ENCODE measurements at places on chromosomes 1 and 21. TPM values are rescaled to one million over a fixed set of nuclear protein-coding genes. Genes with fewer than 3 reads are reported as not detected.

OR10Z1 gene
- not detected for total RNA-seq

SPRR5 gene
- not detected for total RNA-seq

CD2 gene
- not detected for total RNA-seq

MIXL1 gene
- not detected for total RNA-seq

VANGL2 gene
- total RNA-seq: 1.9 TPM

DNA sequence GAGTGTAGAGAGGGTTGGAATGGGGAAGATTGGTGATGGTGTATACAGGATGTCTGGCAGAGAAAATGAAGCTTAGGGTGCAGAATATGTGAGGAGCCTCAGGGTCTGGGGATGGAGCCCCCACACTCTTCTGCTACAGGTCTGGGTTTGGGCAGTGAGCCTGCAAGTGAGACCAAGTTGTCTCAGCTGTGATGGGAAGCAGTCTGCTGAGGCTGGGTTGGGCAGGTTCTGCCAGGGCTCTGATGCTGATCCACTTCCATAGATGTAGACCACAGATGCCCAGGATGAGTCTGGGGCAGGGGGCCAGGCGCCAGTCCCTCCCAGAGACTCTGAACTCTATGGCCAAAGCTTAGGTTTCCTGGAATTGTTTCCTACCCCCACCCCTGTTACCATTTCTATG lies 516.9 kb downstream of the PTPRU start:
- DNase-seq: no peak

DNA sequence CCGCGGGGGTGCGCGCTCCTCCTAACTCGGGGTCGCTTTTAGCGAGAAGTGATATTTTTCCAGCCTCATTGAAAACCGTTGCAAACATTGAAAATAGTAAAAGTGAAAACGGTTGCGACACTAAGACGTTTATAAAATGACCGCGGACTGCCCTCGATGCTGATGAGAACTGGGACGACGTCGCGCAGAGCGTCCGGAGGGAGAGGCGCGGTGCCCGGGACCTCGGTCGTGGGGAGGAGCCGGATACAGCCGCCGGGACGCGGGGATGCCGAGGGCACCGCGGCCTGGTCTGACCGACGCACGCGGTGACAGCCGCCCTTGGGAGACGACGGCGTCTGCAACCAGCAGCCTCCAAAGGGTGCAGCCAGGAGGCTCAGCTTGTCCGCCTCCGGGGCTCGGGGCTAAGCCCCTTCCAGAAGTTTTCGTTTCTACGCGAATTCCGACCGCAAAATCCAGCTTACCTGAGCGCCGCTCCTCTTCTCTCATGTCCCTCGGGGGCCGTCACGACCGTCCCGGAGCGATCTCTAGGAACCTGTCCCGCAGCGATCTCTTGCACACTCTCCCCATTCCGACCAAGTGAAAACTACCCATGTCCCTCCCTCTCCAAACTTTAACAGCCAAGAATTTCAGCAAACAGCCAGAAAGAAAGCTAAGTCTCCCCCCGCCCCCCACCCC lies 144.4 kb upstream of the ETS2 start:
- peak; percentile 71 for DNase-seq

GRCh38 chr1:111729946-111730681 lies 9.1 kb downstream of the INKA2 start:
- no peak for DNase-seq

GRCh38 chr1:111290630-111291029 lies at the start of gene CHIA:
Gene CHIA (plus strand): TSS chr1:111290851. CDS start chr1:111310468, 19,617 bp downstream.
- DNase-seq: peak; percentile 70

DNA sequence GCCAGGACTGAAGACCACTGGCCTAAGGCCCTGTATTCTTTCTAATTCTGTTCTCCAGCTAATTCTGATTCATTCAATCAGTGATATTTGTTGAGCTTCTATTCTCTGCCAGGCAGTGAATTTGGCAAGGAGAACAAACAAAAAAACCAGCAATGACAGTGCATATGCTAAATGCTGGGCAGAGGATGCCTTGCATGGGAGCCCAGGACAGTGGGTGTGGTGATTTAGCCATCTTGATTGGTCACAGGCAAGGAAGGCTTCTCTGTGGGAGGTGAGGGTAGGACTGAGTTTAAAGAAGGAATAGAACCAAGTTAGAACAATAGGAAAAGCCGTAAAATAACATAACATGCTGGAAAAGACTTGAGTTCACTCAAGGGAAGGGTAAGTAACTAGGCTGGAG lies 9.2 kb upstream of the CPT2 start:
- DNase-seq: no peak

DNA sequence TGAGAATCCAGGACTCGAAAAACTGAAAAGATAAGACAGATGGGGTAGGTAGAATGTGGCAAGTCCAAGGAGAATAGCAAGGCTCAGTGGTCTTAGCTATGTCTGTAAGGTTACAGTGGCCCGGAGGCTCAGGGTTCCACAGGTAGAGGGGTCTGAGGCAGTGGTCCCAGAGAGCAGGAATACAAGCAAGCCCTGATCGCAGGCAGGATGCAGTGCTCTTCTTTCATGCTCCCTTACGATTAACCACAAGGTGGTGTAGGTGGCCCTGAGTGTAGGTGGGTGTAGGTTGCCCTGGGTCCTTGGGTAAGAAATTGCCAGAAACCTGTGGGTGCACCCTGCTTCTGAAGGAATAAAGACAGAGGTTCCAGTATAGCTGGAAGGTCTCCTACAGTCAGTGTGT lies 99.1 kb upstream of the RAB3GAP2 start:
- DNase-seq: no peak

- DNase-seq: peak; percentile 99
Measured at GRCh38 chr1:37692078-37692833, at the start of gene CDCA8. Gene CDCA8 (plus strand): TSS chr1:37692516. CDS start chr1:37692691, 175 bp downstream.

- DNase-seq: no peak
Measured at GRCh38 chr1:43664369-43664768, 14.4 kb downstream of the KDM4A start.

DNA sequence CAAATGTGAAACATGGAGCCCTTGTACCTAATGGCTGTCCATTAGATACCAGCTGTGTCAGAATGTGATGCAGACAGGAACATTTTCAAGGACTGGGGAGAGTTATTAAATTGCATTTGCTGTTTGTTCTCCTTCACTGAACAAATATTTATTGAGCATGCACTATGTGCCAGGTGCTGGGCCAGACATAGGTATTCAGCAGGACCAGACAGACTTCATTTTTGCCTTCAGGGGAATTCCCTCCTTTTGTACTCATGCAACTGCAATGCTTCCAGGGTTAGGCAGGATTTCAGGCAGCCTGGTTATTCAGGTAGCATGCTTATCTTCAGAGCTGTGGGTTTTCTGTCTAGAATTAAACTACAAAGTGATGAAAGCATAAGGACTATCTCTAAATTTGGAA lies 64.2 kb upstream of the SMYD2 start:
- DNase-seq: no peak

DNA sequence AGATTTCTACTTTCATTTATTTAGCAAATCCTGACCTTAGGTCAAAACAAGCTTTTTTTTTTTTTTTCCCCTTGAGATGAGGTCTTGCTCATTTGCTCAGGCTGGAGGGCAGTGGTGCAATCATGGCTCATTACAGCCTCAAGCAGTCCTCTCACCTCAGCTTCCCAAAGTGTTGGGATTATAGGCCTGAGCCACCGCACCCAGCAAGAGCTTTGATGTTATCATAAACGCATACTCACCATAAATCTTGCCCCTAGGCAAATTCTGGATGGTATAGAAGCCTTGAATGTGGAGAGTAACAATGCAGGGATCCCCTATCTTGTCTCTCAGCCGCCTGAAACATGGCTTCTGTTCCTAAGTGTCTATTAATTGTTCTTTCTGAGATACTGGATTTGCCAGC lies 24.8 kb upstream of the CLDN8 start:
- DNase-seq: no peak

GRCh38 chr1:61447968-61448430 lies 276.9 kb downstream of the TM2D1 start:
- DNase-seq: no peak

DNA sequence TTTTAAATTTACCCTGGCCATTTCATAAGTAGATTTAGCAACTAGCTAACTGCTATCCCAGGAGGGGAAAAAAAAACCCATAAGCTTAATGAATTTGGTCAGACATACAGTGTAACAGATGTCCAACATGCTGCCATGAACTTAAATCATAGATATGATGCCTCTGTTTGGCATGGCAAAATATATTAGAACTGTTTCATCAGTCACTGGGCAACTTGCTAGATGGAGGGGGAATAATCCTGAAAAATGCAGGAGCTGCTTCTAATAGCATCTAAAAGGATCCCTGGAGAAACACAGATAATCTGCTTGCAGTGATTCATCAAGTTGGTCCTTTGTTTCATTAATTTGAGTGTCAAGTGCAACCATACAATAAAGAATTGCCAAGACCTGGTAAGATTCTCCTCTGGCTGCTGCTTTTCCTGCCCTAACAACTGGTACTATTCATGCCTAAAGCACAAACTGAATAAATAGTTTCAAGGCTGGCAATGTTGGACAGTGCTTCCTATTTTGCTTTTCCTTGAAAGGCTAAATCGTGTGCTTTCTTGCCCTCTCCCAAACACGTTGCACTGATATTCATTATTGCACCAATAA lies 1.5 kb upstream of the ST6GALNAC5 start:
- no peak for DNase-seq

DNA sequence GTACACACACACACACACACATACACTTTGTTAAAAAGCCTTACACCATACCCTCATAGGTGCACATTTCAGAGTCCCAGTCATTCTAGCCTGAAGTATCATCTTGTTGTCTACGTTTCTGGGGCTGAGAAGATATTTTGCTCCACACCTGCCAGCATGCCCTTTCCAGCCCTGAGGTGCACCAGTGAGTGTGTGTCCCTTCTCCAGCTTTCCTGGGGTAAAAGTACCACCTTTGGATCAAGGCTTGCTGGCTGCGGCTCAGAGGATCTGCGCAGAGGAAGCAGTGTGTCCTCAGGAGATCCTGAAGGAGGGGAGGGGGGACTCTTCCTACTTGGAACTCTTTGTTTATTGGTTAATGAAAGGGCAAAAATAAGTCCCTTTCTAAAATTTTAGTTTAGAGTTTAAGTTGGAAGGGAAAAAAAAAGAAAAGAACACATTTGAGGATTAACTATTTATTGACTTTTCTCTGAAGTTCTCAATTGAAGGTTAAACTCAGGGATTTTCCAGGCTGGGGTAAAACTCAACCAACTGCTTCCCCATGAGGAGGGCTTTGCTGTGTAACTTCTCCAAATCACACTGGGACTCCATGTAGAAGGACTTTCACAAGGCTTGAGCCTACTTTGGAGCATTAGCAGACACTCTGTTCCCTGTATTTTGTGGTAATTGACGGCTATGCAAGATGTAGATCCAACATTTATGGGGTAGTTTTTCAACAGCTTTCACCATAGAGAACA lies 200.3 kb upstream of the SGIP1 start:
- DNase-seq: peak; percentile 29

GRCh38 chr1:100585786-100586185 lies 47.8 kb downstream of the GPR88 start:
- peak; percentile 75 for DNase-seq

- DNase-seq: no peak
Measured at GRCh38 chr1:12555411-12556367, 62.3 kb downstream of the DHRS3 start.

DNA sequence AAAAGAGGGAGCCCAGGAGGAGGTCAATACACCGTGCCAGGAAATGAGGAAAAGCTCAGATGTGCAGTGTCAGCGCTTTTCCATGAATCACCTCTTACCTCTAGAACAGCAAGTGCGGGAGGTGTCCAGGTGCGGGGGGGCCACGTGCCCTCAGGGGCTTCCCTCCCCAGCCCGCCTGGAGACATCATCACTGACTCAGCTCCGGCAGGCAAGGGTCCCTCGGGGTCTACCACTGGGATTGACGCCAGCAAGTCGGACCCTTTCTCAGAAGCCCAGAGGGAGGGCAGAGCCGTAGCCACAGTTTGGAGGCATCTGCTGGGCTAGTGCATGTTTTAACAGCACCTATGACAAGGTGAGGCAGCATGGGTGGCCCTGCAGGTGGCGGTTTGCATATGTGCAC lies 67.4 kb upstream of the TRAPPC10 start:
- no peak for DNase-seq

GRCh38 chr1:221687836-221688487 lies 53.9 kb downstream of the DUSP10 start:
- DNase-seq: no peak

DNA sequence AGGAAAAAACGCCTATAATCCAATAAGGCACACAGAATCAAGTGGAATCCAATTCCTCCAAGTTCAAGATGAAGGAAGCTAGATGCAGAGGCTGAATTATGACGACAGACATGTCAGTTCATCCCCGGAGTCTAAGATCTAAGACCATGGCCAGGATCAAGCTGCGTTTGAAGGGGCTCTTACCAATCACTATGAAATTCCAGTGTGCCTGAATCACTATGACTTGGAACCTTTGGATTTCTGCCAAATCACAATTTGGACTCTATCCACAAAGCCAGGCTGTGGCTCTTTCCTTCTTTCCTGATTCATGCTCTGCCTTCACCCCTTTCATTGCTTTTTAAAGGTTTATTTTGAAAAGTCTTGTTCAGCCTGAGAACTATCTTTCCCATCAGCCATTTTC lies 17.1 kb downstream of the OLIG2 start:
- DNase-seq: peak; percentile 93

DNA sequence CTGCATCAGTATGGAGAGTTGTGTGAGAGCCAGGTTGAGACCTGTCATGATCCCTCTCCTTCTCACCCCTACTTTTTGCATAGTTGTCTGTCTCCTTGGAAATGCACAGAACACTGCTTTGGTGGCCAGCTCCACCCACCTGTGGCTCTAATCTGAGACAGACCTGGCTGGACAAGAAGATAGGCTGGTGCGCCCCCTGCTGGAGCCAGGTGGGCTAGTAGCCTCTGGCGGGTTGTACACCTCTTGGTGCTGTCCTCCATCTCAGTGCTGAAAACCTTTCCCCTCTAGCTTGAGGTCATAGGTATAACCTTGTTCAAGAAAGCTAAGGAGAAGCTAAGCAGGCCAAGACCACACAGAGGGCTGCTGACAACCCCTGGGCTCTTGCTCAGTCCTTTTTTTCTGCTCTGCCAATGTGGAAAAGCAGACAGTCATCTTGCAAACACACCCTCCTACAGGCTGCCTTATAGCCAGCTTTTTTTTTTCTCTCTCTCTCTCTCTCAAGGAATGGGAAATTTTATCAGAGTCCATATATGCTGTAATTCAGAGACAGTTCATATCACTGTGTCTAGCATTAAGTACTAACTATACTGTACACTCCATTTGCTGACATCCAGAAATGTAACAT lies 58.8 kb upstream of the SPATA6 start:
- DNase-seq: peak; percentile 73

- DNase-seq: peak; percentile 2
Measured at GRCh38 chr1:227886993-227887696, 60.6 kb downstream of the WNT9A start.

- DNase-seq: no peak
Measured at GRCh38 chr1:22518379-22518778, 44.9 kb upstream of the EPHA8 start.

GRCh38 chr1:30744060-30744756 lies 13.4 kb downstream of the LAPTM5 start:
- no peak for DNase-seq

GRCh38 chr1:173191011-173191705 lies 16.0 kb downstream of the TNFSF4 start:
- DNase-seq: no peak

GRCh38 chr1:63307196-63307794 lies 15.1 kb upstream of the FOXD3 start:
- DNase-seq: no peak

- DNase-seq: no peak
Measured at GRCh38 chr21:46503922-46504550, 45.3 kb downstream of the DIP2A start.
